NCI-H1105 (cell line): ENCODE measurements at places on chromosomes 7 and 10.
A peak's percentile ranks its signal among the peaks of the same experiment; 100 is the strongest.

GRCh38 chr10:132574783-132575319 lies 37.3 kb downstream of the INPP5A start:
- DNase-seq, result no peak

DNA sequence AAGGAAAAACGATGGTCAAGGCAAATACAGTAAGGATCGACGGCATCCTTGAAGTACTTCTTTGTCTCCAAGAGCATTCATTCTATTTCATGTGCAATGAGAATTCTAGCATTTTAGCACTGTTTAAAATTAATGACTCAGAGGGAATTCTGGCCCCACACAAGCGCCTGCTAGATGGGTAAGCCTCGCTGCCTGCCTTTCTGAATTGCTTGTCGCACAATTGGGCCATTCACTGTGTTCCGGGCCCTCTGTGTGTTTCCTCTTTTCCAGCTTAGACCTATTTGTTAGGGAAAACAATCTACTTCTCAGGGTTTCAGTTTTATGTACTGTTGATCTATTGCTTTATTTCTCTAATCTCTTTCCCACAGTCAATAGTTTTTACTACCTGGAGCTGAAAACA lies 204.7 kb upstream of the ZNF32 start:
- no peak for DNase-seq

- DNase-seq, result no peak
Measured at GRCh38 chr7:130925136-130925794, 191.3 kb upstream of the KLF14 start.

DNA sequence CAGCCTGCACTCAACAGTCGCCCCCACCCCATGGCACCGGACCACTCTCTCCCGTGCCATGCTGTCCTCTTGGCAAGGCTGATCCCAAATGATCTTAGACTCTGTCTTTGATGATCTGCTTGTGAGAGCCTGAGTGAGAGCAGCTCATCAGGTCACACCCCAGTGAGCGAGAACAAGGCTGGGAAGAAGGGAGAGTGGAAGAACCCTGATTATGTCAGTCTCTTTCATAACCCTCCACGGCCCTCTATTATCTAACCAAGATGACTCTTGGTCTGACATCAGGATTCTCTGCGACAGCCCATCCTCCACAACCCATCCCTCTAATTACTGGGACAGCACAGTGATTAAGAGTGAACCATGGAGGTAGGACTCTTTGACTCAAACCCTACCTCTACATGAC lies 53.1 kb upstream of the C7orf33 start:
- DNase-seq, result no peak

DNA sequence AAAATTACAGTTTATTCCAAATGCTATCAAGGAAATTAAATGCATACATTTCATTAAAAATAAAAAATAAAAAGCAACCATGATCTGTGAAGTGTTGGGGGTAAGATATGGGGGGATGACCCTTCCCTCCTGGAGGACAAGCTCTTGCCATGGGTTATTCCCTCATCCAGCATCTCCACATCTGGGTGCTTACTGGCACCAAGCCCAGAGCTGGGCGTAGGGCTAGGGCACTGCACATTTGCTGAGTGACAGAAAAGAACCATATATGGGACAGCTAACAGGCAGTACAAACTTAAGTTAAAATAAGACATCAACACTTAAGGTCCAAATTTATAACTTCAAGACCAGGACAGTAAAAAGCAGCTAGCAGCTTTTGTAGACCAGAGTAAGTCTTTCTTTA lies 10.2 kb downstream of the CCDC6 start:
- no peak for DNase-seq

DNA sequence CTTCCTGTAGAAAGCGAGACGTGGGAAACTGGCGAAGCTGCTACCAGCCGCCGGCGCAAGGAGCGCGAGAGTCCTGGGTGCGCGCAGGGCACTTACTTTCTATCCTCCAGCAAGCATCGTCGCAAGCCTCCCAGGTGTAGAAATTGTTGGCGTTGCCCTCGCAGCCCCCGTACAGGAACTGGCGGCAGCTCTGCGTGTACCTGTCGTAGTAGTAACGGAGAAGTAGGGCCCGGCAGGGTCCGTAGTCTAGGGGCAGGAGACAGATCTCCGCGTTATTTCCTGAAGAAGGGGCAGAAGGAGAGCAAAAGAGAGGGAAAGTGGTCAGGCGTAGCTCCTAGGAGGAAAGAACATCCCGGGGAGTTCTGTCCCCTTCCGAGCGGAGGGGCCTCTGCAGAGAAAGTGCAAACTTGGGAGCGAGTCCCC lies 501 bp downstream of the TFPI2 start:
- peak; percentile 33 for DNase-seq

GRCh38 chr10:110636572-110636931 lies 7.6 kb upstream of the RBM20 start:
- DNase-seq, result no peak
